ENCODE measurements at places on chromosomes 5 and 9.

DNA sequence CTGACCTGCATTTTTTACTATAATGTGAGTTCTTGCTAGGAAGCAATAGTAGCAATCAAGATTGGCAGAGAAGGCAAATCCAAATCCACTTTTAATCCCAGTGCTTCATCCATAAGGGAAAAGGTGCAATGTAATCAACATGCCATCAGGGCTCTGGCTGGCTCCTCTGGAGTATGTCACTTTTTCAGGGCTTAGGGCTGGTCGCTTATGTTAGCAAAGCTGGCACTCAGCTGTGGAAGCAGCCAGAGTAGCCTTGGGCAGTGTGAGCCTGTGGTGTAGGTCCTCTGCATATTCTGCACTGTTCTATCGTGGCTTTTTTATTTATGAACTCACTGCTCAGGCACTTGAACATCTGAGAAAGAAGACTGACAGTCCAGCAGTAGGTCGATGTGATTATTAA, 16.1 kb downstream of the ACTBL2 start:
- DNase-seq, result no peak

DNA sequence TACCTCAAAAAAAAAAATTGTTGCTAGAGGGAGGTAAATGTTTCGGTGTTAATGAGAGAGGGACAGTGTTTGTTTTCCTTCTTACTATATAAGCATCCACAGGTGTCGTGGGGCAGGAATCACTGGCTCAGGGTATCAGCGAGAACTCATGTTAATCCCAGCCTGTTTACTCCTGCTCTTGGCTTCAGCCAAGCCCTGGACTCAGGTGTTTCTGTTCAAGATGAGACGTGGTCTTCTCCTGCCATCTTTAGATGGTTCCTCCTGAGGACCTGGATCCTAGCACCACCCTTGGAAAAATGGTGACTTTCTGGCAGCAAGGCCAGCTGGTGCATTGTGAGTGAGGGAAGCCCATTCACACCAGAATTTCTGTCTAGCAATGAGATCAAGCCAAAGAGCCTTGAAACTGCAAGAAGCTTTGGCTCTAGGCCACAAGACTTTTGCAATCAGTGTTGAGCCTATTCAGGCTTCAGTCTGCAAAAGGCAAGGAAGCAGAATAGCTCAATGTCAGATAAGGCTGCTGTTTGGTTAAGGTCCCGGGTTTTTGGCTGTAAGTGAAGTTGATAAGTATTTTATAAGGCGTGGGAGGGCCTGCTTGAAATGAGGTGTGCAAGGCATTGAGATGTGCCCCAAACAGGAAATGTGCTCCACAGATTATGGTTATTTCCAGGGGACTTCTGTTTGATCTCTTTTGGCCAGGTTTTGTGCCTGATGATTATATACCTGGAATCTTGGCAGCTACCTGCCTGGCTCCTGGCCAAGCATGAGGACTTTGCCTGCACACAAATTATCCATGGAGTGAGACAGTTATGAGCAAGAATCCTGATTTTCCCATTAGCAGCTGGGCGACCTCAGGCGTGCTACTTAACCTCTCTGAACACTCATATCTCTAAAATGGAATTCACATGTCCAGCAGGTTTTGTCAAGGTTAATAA, 99.8 kb downstream of the TENT4A start:
- no peak for DNase-seq

GRCh38 chr5:35246900-35247647, 16.8 kb upstream of the PRLR start:
- no peak for DNase-seq

- DNase-seq, result no peak
Observed at GRCh38 chr5:5276430-5276829, 136.3 kb downstream of the ADAMTS16 start.

GRCh38 chr5:2254880-2255750, 372.4 kb upstream of the IRX4 start:
- no peak for DNase-seq

DNA sequence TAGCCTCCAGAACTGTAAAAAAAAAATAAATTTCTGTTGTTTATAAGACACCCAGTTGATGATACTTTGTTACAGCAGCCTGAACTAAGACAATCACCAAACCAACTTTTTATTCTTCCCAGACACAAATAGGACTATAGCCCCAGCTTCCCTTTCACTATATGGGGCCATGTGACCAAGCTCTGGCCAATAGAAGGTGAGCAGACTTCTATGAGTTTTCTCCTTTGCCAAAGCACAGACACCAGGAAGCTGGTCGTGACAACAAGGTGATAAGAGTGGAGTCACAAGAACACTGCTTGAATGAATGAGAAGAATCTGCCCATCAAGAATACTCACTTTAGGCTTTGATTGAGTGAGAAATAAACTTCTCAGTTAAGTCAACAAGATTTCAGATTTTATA, 217.7 kb downstream of the DEPDC1B start:
- DNase-seq, result no peak

DNA sequence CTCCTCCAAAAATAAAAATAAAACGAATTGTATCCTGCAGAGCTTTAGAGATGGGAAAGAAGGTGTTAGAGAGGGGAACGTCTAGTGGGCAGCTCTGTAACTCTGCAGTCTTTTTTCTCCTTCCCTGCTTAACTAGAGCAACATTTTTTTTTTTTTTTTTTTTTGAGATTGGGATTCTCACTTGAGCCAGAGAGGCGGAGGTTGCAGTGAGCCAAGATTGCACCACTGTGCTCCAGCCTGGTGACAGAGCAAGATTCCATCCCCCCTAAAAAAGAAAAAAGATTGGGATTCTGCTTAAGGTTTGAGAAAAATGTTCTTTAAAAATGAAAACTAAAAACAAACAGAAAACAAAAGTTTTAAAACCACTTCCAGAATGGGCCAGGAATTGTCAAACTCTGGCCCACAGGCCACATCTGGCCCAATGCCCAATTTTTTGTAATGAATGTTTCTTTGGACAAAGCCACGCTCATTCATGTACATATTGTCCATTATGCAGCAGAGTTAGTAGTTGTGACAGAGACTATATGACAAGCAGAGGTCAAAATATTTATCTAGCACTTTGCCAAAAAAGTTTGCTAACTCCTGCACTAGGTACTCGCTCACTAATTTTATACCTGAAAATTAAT, 98.5 kb downstream of the ZCCHC7 start:
- no peak for DNase-seq

DNA sequence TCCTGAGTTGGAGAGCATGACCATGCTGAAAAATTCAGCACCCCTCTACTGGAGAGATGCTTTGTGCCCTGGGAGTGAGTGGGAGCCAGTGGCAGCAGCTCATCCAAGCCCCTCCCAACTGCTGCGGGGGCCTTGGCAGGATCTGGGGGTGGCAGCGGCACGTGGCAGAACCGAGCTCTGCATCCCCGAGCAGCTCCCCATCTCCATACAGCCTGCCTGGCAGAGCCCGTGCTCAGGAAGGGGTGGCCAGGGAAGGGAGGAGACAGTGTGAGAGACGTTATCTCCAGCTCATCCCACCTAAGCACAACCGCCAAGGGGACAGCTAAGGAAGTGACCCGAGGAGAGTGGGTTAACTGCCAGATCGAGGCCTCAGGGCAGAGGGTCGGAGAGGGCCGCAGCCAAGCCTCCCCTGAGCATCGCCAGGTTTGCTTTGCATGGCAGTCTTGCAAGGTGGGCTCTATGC, 17.2 kb upstream of the DPM2 start:
- DNase-seq, result no peak

GRCh38 chr5:2534251-2534650, 217.2 kb downstream of the IRX2 start:
- no peak for DNase-seq

DNA sequence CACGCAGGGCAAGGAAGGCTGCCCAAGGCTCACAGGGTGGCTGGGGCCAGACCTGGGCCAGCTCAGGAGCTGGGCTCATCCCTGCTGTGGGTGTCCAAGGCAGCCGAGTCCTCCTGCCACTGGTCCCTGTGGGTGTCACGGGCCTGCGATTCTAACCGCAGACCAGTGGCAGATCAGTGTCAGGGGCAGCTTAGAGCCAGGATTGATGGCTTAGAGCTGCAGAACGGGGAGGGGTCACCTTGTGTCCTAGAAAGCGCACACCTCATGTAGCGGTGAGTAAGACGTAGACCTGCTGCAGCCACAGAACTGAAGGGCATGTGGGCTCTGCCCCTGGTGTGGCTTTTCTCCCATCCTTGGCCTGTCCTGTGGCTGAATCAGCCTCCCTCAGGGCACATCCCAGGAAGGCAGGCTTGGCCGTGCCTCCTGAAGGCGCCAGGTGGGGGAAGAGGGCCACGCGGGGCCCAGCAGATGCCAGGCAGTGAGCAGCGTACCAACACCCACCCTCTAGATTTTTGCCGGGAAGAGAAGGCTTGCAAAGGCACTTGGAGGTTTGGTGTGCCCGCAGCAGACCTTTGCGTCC, 78.3 kb upstream of the FCN2 start:
- DNase-seq, result no peak

DNA sequence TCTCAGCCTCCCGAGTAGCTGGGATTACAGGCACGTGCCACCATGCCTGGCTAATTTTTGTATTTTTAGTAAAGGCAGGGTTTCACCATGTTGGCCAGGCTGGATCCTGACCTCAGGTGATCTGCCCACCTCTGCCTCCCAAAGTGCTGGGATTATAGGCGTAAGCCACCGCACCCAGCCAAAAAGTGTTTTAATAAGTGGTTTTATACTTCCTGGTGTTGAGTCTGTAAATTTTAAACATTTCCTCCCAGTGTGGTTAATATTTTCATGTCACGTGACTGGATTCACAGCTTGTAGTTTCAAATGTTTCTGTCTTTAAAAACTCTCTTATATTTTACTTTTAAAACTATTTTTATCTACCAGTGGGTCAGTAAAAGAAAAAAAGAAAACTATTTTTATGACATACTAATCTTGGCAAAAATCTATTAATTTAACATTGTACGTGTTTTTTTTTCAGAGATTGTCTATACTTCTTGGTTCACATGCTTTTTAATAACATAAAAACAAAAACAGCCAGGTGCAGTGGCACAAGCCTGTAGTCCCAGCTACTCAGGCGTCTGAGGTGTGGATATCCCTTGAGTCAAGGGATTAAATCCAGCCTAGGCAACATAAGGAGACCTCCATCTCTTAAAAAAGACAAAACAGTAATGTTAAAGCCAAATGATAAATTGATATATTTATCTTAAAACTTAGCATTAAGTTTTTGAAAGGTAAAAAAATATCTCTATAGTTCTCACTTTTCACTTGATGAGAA, 117.1 kb downstream of the DMXL1 start:
- DNase-seq, result no peak

GRCh38 chr9:131811405-131811804, 71.5 kb upstream of the RAPGEF1 start:
- no peak for DNase-seq

All from glomerular endothelial cell (primary cell).